ENCODE measurements at places on chromosomes 13 and 19.

DNA sequence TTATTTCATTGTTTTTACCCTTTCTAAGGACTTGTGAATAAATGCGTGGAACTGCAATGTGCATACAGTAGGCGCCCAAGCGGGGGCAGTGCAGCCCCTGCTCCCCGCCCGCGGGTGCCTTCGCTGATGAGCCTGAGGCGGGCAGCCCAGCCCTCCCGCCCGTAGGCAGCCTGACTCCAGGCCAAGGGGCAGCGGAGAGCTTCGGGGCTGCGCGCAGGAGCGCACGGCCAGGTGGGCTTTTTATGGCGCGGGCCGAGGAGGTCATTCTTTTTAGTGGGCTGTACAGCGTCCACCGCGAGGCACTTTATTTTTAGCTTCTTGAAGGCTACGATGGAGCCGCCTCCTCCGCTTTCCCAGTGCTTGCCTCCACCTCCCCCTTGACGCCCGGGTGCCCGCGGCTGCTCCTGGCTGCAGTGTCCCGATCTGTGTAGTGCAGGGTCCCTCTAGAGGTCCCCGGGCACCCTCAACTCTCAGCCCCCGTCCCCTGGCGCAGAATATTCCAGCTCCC is 60.5 kb downstream of the CCNE1 start:
- peak overlapping the region; percentile 39 for H3K4me3 ChIP-seq
- peaks cover 26% of the 10 kb centered on the region for H3K27me3 ChIP-seq
- peak; percentile 37 for DNase-seq
- peaks cover 3% of the 10 kb centered on the region for H3K36me3 ChIP-seq
- no peak overlapping the region for H3K27ac ChIP-seq
- H3K4me1 ChIP-seq, result peaks cover 7% of the 10 kb centered on the region

DNA sequence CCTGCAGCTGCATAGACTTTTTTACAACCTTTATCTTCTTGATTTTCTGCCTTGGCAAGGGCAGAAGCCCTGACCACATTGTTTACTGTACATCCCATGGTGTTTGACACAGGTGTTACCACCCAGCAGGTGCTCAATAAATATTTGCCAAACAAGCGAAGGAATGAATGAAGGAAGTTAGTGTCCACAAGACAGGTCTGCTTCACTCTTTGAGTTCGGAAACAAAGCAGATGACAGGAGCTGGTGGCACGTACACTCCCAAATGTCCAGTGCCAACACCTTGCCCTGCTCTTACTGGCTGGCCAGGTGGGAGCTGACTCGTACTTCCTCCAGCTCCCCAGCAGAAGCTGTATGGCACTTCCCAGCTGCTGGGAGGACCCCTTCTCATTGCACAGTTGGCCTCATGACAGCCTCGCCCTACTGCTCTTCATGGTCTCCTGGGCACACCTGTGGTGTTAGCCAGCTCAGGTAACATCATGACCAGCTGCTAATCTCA is 22.0 kb upstream of the MUC16 start:
- DNase-seq, result no peak
- H3K27me3 ChIP-seq, result peaks cover 19% of the 10 kb centered on the region
- no peaks in the 10 kb centered on the region for H3K36me3 ChIP-seq
- H3K4me3 ChIP-seq, result no peak overlapping the region

DNA sequence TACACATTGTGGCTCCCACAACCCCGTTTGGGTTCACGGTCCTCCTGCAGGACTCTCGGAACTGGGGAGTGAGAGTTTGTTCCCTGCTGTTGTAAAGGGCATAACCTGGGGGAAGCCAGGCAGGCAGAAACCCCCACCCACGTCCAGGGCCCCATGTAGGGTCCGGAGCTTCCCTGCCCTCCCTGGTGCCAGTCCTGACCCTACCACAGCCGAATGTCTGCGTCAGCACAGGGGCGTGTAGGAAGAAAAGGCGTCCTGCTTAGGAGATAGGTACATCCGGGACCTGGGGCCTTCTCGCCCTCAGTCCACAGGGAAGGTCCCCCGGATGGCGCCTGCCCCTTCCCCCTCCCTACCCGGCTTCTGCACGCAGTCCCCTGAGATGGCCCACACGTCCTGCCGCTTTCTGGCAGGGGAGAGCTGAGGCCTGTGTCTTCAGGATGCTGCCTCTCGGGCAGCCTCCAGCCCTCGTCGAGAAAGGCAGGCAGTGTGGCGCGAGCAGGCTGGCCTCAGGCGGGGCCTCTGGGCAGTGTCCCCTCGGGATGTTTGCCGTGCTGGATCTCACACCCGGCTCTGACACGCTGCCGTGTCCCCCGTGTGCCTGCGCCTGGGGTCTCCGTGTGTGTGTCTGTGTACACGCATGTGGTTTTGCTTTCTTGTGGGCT is 19.1 kb downstream of the CSNK1G2 start:
- peaks cover 21% of the 10 kb centered on the region for H3K36me3 ChIP-seq
- H3K27ac ChIP-seq, result no peak overlapping the region
- H3K27me3 ChIP-seq, result no peaks in the 10 kb centered on the region
- no peak overlapping the region for H3K4me3 ChIP-seq
- no peak for DNase-seq

DNA sequence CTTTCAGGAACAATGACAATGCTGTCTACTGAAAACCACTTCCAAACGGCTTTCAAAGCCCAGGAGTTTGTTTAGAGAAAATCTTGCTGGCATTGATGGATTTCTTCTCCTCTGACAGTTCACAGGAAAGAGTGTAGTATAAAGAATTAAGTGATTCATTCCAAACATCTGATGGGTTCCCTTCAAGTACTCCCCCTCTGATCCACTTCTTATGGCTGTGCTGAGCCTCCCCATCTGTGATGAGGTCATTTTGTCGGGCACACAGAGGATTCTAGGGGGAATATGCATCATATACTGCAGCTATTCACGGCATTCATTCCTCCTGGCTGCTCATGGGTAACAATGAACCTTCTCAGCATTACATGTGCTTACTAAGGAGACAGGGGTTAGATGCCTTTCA is 107.9 kb downstream of the RGCC start:
- peak overlapping the region; percentile 12 for H3K27ac ChIP-seq
- H3K4me3 ChIP-seq, result no peak overlapping the region
- H3K27me3 ChIP-seq, result no peaks in the 10 kb centered on the region
- H3K36me3 ChIP-seq, result peaks cover 40% of the 10 kb centered on the region
- DNase-seq, result no peak

DNA sequence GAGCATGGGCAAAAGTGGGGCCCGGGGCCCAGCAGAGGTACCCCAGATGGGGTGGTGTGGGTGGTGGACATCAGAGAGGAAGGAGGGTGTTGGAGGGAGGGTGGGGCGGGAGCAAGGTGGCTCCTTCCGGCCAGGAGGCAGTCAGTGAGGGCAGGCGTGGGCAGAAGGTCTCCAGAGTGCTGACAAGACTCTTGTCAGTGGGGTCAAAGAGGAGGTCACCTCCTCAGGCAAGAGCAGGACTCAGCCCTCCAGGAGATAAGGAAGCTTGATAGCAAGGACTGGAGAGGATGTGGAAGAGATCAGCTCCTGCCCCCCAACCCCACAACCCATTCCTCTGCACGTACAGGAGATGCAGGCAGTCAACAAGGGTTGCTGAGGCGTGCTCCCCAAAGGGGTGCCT is 9.8 kb downstream of the GJA3 start:
- H3K4me1 ChIP-seq, result no peaks in the 10 kb centered on the region
- H3K27me3 ChIP-seq, result peaks cover 41% of the 10 kb centered on the region
- H3K4me3 ChIP-seq, result no peak overlapping the region
- H3K36me3 ChIP-seq, result no peaks in the 10 kb centered on the region
- no peak overlapping the region for H3K27ac ChIP-seq
- no peak for DNase-seq

All from activated T-cell treated with anti-CD3 and anti-CD28 coated beads, Interleukin-2, amount 50 U/mL, for 24 hours (primary cell).